ENCODE measurements at places on chromosomes 6 and 20.

DNA sequence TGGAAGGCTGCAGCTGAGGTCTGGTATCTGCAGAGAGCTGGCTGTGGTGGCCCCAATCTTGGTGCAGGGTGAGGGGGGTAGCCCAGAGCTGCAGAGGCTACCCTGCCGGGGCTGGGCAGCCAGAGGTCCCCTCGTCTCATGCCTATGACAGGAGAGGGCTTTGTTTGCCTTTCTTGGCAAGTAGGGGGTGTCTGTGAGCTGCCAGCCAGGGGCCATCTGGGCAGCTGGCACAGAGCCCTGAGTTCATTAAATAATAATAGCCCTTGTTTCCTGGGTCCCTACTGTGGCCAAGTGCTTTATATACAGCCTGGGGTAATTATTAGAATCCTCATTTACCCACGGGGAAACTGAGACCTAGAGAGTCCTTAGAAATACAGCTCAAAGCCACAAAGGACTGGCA lies 66.6 kb downstream of the EZR start:
- no peak for DNase-seq

DNA sequence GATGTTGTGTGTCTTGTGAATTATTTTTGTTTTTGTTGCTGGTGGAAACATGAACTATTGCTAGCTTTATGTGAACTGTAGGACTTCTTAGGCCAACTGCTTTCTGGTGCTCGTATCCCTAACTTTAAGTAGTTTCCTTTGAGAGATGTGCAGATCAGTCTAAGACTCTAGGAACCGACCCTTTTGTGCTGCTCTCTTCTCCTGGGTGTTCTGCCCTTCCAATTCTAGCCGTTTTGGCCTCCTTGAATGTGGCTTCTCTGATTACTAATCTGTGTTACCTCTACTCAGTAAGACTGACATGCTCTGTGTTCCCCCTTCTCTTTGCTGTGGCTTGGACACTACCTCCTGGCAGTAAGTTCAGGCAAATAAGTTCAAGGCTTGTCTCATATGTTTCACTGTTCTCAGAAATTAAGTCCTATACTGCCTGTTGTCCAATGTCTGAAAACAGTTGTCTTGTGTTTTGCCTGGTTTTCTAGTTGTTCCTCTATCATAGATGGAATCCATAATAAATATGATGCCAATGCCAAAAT lies 58.0 kb downstream of the FOXO3 start:
- no peak for DNase-seq

GRCh38 chr6:11944111-11944510 lies 68.0 kb upstream of the HIVEP1 start:
- no peak for DNase-seq

DNA sequence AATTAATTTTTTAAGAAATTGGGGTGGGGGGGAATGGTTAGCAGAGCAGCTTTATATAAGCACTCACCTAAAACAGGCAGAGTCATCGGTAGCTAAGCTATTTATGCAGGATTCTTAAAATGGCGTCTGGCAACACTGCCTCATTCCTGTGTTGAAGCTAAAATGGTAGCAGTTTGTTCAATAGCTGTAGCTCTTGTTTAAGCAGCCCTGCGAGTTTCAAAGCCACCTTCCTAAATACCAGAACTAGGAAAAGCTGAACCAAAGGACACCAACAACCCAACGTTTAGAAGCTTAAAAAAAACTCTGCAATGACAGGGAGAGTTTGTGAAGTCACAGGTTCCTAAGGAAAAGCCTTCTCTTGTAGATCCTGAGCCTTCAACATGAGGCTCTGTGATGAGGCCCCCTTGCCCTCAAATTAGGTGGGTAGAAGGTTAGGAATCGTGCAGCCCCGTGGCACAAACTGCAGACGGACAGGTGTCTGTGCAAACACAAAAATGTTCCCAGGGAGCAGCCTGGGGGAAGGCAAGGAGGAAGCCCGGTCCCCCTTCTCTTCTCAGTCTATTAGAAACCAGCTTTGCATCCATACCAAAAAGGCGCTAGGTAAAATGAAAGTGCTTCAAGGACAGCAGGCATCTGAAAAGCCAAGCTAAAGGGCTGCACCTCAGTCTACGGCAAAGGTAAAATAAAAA lies 4.7 kb downstream of the ZMYND8 start:
- no peak for DNase-seq

DNA sequence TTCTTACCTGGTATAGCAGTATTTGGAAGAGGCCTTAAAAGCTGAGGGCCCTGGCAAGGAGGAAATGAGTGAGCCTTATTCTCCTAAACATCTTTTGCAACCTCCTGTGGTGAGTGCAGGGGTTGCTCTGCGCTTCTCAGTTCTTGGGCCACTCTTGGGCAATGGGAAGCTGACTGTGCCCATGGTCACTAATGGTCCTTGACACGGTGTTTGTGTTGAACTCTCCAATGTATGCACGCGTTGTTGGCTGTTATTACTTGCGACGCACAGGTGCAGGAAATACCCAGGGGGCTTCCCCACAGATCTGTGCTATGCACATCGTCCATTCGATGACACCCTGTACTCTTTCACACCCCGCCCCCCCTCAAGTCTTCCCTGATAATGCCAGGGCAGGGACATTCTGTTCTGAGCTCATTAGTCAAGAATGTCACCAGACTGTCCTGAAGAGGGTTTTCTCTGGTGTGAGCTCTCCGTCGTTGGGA lies 79.7 kb downstream of the EDN1 start:
- DNase-seq, result no peak

DNA sequence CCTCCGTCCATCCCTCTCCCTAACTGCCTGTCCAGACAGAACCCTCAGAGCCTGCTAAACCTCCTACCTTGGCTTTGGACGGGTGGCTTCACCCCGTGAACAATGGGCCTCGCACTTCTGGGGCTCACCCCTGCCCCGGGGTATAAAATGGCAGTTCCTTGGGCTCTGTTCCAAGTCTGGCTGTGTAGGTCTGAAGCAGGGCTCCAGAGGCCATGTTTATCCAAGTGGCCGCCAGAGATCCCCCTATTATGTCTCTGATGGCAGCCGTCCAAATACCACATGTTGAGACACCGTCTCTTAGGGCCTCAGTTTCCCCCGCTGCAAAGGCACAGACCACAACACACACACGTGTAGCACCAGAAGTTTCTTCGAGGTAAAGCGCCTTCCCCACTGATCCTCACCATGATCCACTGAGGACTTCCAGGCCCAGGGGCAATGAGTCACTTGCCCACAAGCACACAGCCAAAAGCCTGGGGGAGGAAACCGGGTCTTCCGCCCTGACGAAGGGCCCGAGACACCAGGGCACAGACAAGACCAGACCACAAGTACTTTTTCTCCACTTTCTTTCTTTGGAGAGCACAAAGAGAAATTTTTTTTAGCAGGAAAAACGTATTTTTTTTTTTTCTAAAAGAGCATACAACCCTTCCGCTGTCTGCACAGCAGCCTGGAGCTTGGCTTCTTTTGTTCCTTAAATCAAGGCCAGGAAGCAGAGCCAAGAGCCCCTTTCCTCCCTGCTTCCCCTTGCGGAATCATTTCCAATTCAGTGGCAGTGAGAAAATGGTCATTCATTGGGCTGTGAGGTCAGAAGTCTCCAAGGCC lies 11.8 kb downstream of the CPNE5 start:
- DNase-seq, result peak; percentile 18
